NT2/D1 (cell line): ENCODE measurements at places on chromosomes 6 and 20.

GRCh38 chr20:64105846-64106434 lies 1.4 kb downstream of the NPBWR2 start:
- DNase-seq, result no peak

DNA sequence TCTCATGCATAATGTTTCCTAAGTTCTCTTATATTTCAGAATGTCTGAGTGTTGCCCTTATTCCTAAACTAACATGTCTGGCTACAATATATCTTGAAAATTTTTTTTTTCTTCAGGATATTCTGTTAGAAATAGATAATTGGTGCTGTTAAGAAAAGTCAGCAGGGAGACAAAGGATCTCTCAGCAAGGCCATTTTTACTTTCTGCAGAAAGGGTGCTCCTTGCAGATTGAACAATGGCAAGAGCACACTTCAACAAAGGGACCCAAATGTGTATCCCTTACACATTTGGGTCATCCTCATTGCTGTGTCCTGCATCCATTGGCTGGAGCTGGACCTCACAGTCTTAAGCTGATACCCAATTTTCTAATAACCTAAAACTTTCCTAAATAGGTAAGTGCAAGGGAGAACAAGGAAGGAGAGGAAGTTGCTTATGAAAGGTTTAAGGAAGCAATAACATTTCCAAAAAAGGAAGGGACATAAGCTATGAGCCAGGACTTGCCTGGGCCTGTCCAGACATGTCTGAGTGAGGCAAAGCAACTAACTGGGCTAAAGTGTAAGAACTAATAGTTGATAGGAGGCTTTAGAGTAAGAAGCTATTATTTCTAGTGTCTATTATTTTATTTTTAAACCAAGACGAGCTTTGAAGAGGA lies 429.6 kb downstream of the BCKDHB start:
- no peak for DNase-seq

DNA sequence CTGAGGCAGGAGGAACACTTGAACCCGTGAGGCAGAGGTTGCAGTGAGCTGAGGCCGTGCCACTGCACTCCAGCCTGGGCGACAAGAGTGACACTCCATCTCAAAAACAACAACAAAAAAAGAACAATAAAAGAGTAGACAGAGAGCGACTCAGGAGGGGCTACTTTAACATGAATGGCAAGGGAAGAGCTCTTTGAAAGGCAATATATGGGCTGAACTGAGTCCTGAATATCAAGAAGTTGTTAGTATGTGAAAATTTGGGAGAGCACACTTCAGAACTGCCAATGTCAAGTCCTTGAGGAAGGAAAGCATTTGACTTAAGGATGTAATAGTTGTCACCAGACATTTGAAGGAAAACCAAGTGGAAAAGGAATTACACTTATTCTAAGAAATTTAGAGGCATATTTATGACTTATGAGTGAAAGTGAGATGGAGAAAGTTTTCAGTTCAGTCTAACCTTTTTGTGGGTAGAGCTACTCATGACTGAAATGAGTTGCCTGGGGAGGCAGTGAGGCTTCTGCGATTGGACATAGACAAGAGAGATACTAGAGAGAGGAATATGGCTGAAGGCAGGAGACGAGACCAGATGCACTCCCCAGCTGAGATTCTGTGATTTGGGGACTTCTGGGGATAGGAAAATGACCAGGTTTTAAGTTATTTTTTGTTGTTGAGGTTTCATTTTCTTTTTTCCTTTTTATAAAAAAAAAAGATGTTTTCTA lies 48.6 kb upstream of the SLC16A10 start:
- DNase-seq, result no peak

DNA sequence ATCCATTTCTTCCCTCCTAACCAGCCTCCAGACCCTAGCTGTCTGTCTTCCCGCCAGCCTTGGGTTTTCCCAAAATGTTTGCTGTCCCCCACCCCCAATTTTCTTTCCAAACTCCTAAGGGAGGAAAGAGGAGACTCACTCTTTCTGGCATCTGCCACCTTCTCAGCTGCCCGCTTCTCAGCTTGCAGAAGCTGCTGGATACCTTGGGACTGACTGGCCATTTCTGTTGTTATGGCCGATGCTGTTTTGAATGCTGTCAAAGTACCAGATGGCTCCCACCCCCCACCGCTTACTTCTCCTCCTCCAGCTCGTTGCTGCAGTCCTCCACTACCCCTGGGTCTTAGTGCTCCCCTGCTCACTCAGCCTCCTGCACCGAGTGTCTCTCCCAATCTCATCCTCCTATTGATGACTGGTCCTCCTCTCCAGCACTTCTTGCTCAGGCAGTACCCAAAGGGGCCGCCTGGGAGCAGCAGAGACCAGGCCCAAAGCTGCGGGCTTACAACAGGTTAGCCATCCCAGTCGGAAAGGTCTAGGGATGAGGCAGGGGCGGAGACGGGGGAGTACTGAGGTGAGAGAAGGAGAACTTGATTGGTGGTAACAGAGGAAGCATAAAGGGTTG lies at the start of gene ATP6V1G2:
TSS of gene ATP6V1G2 (minus strand) at position 270 of the 619 bp plus-strand sequence. CDS start at position 221, 49 bp downstream.
- DNase-seq, result peak; percentile 89

DNA sequence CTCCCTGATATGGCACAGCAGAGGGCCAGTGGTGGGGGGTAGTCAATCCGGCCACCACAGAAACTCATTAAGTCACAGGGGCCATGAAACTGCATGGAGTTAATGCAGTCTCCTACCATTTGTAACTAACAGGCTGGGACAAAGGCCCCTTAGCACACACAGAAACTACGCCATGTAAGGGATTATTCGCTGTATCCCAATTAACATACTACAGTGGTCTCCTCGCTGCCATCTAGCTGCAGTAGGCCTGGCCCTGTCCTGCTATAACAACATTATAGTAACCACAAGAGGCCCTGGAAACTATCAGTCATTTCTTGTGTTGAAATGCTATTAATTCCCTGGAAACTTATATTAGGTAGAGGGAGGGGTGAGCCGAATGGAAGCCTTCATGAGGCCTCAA lies 72.3 kb upstream of the CCN2 start:
- no peak for DNase-seq

- DNase-seq, result no peak
These were observed 327.2 kb downstream of the DHX35 start for GRCh38 chr20:39289316-39289715.

GRCh38 chr6:137699031-137699683 lies 167.9 kb upstream of the TNFAIP3 start:
- DNase-seq, result no peak

DNA sequence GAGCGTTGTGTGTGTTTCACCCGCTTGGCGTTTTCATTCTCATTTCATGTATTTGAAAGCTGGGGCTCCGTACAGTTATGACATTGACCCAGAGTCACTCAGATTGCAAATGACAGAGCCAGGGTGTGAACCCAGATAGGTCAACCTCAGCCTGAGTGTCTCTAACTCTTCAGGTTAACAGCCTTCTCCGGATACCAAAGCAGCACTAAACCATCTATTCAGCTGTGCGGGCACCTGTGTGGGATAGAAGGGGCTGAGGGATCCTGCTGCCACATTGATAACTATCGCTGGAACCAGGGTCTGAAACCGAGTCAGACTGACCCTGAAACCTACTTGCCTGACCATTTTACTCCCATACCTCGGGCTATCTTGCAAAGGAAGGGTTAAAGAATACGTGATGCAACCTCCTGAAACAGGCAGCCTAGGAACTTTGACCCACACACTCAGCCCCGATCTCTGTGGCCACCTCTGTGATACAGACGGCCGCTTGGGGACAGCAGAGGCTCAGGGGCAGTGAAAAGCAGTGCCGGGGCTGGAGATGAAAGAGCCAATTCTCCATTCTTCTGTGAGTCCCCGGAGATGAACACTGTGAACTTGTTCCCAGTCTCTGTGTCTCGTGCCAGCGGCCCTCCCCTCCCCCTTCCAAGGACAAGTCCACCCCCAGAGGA lies 233.5 kb upstream of the QKI start:
- DNase-seq, result peak; percentile 15

- no peak for DNase-seq
These were observed 140.1 kb upstream of the BEND6 start for GRCh38 chr6:56814802-56815201.

DNA sequence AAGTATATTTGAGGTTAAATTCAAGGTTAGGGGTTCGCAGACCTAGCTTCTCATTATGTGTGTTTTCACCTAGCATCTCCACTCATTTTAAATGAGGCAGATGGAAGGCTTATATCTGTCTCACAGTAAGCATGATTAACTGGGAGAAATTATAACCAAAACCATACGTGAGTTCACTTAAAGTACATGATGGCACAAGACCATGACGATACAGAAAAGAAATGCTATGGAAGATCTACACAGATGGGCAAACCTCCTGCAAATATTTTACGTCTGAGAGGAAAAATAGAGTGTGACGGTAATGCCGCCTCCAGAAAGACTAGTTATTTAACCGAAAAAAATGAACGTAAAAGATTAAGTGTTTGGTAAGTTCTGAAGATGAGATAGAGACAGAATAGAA lies 337.8 kb downstream of the FARS2 start:
- DNase-seq, result no peak

- no peak for DNase-seq
These were observed 421.8 kb downstream of the CDC5L start for GRCh38 chr6:44809258-44809657.
